Activated T-helper 1 cell treated with anti-CD3 and anti-CD28 coated beads, Interleukin-2, amount 50 U/mL, for 16 hours (primary cell): ENCODE measurements at places on chromosomes 5 and 9.
A peak's percentile ranks its signal among the peaks of the same experiment; 100 is the strongest.

DNA sequence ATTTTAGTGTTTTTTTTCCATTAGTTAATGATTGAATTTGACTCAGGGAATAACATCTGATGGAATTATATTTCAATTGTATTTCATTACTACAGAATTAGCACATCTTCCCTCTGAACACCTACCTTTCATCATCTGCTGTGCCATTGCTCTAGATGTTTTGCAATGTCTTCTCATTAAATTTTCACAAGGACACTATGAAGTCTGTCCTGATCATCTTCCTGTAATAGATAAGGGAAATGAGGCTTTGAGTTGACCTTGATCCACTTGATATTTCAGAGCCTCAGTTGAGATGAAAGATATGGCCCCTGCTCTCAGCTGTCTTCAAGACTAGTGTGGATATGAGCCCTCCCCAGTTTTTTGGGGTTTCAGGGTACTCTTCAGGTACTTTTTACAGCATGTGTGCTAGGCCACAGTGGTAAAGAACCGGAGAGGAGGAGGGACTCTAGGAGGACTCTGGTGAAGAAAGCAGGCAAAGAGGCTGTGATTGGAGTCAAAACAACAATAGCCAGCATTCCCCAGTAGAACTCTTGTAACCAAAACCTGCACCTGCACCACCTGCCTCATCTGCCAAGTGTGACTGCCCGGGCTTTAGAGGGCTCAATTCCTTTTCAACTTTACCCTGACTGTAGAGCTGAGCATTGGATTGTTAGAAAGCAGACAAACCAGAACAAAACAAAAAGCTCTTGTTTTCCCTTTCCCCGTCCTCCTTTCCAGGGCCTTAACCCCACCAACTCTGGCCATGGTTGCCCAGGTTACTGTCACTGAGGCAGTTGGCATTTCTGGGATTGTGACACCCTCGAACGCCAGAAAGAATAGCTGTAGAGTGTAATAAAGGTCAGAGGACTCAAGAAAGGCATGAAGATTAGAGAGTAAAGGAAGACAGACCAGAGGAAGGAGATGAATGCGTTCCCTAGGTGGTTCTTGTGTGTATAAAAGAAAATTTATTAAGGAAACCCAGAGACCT is 56.3 kb downstream of the ERAP1 start:
- DNase-seq: no peak

DNA sequence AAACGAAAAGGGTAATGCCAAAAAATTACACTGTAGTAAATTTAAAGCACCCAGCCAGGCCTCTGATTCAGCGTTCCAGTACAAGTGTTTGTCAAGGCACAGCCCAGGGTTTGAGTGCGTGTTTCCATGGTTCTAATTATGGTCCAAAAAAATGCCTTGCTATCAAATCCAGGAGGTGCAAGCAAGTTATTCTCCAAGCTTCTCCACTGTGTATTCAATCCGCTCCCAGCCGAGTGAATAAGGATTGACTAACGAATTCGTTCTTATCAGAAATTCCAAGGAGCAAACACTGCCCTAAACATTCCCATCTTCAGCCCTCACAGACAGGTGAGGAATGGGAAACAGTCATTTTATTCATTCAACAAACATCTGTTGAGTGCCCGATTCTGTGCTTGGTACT is 103.3 kb upstream of the WWC1 start:
- DNase-seq: no peak

DNA sequence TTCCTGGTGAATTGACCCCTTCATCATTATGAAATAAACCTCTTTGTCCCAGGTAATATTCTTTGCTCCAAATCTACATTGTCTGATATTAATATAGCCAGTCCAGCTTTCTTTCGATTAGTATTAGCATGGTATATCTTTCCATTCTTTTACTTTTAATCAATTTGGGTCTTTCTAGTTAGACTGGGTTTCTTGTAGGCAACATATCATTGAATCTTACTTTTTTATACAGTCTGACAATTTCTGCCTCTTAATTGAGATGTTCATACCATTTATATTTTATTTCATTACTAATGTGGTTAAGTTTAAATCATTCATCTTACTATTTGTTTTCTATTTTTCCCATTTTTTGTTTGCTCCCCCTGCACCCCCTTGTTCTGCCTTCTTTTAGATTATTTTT is 61.7 kb upstream of the LIFR start:
- DNase-seq: no peak

DNA sequence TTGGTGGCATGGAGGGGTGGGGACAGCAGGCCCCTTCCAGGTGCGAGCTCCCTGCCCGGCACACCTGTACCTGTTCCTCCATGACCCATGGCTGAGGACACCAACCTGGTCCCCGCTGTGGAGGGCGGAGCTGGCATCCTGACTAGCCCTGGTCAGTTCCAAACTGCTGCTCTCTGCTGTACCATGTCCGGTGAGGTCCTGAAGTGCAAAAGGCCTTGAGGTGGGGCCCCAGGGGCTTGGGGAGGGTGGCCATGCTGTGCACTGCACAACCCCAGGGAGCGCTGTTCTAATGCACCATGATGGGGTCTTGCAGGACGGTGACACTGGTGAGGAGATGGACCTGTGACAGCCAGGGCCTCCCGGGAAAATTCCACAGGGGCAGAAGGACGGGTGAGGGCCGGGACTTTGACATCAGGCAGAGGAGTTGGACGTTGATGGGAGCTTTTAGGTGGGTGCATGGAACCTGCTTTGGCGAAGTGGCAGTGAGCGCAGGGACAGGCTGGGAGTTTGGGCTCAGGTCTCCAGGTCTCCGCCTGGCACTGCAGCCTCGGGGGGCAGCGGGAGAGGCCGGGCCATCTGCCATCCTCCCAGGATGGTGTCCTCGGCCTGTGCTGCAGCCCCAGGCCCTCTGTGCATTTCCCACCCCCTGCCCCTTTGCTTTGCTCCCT is 38.9 kb downstream of the COL5A1 start:
- no peak for DNase-seq

DNA sequence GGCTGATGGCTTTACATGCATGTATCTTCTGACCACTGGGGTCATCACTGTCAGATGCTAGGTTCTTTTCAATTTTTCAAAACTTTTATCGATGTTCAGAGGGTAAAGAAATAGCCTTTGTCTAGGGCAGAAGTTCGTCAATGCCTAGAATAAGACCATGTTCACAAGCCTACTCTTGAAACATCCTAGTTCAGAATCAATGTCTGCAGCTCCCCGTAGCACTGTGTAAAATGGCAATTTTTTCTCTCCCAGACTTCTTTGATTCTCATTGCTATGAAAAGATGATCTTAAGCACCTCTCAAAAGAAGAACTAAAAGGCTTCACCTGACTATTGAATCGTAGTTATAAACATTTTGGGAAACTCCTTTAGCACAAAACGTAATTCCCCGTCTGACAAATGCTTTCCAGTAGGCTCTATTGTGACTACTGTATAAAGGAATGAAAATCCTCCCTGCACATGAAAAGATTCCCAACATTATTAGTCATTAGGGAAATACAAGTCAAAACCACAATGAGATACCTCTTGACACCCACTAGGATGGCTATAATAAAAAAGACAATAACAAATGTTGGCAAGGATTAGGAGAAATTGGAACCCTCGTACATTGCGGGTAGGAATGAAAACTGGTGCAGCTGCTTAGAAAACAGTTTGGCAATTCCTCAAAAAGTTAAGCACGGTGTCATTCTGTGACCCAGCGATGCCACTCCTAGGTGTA is 263.5 kb downstream of the ARHGAP26 start:
- DNase-seq: no peak

GRCh38 chr5:173323106-173323798 is 5.0 kb downstream of the STC2 start:
- DNase-seq: no peak

DNA sequence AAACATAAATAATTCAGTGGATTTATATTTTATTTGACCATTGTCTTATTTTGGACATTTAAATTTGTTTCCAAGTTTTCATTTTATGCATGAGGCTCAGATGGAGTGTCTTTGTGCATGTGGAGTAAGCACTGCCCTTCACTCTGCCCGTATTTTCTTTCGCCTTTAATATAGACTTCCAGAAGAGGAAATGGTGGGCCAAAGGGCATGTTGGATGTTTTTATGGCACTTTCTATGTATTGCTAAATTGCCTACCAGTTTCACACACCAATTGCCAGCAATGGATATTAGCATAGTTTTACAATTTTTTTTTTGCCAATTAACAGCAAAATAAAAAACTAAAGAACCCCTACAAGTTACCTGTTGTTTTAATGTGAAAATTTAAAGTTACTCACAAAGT is 38.4 kb downstream of the ZSWIM6 start:
- no peak for DNase-seq

- no peak for DNase-seq
Observed at GRCh38 chr9:118991366-118992285, 377.6 kb downstream of the BRINP1 start.

DNA sequence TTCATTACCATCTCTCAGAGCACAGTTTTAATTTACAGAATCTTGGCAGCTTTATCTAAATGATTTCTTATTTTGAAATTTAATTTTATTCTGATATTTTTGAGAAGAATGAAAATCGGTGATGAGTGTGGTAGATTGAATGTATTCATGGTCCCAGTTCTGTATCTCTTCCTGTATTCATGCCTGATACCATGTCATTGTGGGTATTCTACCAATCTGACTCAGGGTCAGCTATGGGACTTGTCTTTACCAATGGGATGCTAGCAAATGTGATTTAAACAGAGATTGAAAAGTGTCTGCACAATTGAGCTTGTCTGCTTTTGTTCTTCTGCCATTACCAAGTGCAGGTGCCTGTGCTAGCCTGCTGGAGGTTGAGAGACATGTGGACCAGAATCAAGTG is 17.8 kb upstream of the ZNF618 start:
- no peak for DNase-seq

DNA sequence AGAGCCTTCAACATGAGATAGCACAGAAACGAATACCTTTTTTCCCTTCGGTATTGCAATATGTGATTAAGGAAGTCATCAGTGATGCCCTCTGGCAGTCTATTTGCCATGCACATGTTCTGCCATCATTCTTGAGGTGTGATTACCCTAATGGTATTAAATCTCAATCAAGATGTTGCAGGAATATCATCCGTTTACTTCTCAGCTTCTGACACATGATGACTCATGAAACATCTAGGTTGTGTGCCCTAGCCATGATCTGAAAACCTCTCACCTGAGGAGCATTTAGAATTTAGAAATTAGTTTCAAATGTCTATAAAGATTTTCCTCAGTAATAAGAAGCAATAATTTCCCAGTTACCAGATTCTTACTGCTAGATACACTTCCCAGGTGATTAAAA is 209.1 kb downstream of the ADGRV1 start:
- DNase-seq: no peak

- DNase-seq: no peak
Observed at GRCh38 chr5:167587772-167588437, 703.5 kb upstream of the WWC1 start.

DNA sequence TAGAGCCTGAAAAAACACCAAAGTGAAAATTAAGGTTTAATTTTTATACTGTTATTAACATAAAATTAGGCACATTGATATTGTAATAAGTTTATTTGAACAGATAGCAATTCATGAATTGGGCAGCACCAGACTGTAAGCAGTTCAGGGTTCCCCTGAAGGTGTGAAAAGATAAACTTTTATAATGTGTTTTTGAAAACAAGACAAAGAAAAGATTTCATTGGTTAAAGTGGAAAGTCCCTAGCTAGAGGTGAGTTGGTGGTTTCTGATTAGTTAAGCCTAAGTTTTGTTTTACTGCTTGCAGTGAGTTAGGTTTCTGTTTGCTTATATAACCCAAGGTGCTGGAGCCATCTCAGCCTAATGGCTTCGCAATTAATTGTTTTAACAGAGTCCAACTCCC is 96.5 kb upstream of the RPS23 start:
- DNase-seq: no peak

DNA sequence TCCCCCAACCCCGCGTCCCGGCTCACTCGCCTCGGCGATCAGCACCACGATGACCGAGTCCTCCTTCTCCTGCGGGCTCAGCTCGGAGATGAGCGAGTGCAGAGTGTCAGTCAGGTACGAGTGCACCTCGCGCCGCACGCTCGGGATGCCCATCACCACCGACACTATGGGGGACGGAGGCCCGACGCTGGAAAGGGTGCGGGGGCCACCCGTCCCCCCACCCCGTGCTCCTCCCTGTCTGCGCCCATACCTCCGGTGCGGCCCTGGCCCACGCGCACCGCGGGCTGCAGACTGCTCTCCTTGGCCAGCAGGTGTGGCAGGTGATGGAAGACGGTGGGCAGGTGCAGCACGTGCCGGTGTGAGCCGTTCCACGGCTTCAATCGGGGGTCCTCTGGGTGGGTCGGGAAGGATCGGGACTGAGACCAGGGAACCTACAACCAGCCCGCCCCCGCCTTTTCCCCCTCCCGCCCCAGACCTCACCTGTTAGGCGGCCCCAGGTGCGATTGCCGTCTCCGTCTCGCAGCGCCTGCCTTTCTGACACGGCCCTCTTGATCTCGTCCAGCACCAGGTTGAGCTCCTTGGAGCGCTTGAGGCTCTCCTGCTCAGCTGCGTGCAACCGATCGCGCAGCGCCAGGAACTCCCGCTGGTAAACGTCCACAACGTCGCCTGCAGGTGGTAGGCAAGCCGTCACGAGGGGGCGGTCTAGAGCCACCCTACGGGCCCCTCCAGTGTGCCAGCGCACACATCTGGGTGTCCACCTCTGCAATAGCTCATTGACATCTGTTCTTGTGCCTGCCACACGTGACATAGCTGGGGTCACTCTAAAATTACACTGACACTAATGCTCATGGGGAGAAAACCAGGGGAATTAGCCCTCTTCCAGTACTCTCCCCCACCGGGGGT is 5.1 kb downstream of the MGAT4B start:
- DNase-seq: peak; percentile 74

DNA sequence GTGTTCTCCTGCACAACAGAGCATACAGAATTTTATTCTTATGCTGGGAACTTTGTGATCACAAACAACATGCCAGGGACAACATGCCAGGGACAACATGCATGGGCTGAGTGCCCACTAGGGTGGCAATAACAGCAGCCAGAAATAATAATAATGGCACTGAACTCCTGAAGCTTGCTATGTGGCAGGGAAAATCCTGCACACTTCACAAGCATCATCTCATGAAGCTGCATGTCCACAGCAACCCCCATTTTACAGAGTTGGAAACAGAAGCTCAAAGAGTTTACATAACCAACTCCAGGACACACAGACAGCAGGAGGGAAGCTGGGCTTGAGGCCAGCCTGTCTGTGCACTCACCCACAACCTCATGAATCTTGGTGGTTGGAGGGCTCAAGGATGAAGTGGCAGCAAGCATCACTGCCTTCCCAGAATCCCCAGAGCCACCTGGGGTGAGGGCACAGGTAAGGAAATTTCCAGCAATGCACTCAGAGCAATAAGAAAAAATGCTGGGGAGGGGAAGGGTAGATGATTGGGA is 111.4 kb downstream of the GABBR2 start:
- no peak for DNase-seq

GRCh38 chr9:32672469-32672868 is 37.0 kb upstream of the TAF1L start:
- DNase-seq: no peak
